ENCODE measurements at places on chromosomes 1 and 21.
A peak's percentile ranks its signal among the peaks of the same experiment; 100 is the strongest.

GRCh38 chr1:22137004-22137720 lies 5.7 kb downstream of the WNT4 start:
- no peak for DNase-seq

DNA sequence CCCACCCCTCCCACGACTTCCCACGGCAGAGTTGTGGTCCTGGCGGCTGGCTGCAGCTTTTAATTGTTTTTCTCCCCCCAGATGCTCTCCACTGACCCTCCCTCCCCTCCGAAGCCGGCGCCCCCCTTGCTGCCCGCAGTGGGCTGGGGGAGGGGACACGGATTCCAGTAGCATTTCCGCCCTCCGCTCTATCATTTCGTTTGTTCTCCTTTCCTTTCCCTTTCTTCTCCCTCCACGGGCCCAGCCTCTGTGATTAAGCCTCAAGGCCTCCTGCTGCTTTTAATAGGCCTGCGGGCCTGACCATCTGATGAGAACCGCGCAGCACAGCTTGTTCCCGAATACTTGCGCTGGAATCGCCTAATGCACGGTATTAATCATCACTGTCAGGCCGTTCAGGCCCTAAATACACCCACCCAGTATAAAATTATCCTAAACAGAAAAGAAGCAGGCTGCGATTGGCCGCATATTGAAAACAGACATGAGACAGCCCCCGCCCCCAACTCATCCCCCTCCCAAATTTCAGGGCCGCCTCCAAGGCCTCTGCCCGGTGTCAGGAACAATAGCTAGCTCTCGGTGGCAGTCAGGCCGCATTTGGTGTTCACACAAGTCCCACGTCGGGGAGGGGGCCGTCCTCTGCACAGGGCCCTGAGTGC lies 102.0 kb upstream of the ARHGEF16 start:
- DNase-seq = peak; percentile 80

- no peak for DNase-seq
Observed at GRCh38 chr1:196001188-196001587, 607.1 kb downstream of the KCNT2 start.

GRCh38 chr1:34870395-34870794 lies 10.8 kb upstream of the SMIM12 start:
- DNase-seq = no peak

- peak; percentile 49 for DNase-seq
Observed at GRCh38 chr1:203796236-203796605, 798 bp downstream of the ZBED6 start.

DNA sequence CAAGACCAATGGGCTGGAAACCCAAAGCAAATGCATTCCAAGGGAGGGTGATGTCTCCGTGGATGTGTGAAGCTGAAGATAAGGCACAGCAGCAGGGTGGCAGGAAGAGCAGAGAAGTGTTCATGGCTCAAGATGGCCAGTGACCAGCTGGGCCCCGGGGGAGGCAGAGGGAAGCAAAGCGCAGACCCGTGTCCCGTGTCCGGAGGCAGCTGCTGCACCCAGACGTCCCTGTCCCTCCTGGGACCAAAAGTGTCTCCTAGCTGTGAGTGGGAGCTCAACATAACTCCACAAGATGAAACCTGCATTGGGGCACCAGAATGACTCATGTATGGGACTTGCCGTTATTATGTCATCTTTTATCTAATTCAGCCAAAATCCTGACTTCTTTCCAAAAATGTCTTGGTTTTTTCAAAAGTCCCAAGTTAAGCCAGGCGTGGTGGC lies 118.2 kb downstream of the RIPK4 start:
- peak; percentile 70 for DNase-seq

GRCh38 chr1:108583757-108584427 lies 24.0 kb downstream of the EEIG2 start:
- DNase-seq = no peak

DNA sequence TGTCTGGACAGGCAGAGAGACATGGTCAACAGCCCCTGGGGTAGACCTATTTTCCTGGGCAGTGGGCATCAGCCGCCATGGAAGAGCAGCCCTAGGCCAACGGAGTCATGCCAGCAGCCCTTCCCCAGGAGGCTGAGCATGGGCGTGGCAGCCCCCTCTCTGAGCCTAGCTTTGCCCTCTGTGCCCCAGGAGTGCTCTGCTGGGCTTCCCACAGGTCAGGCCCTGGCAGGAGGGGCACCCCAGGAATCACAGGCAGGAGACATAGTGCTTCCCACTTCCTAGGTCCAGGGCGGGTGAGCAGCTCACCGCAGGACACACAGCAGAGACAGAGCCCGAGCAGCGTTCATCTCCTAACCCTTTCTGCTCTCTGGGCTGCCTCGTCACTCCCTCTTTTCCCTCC lies 132.8 kb downstream of the GLIS1 start:
- DNase-seq = no peak
